ENCODE measurements at places on chromosomes 16 and 17.

DNA sequence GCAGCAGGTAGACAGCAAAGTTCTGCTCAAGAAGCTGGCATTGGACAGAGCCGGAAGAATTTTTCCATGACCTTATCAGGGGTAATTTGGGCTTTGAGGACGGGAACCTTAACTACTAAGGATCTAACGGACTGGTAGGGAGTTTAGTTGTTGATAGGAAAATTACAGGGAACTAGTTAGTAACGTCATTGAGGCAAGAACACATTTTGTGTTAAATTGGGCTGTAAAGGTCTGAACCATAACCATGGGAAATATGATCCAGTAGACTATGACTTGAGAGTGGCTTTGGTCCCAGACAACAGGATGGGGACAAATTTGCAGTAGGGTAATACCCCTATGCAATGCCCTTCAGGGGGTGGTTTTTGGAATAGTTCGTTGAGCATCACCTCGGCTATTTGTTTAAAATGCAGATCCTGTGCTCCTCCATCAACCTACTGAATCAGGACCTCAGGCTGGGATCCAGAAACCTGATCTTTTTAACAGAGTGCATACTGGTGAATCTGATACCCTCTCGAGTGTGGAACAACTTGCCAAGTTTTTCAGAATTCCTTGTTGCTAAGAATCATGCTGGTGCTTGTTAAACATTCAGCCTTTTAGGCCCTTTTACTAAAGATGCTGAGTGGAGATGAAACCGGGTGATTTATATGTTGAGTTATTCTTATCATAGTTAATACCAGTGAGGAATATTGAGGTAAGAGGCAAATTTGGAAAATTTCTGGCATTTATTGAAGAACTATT lies 255.1 kb downstream of the MAP2K6 start:
- no peak overlapping the region for H3K4me3 ChIP-seq
- no peak overlapping the region for H3K27ac ChIP-seq
- DNase-seq: no peak
- H3K4me1 ChIP-seq: no peaks in the 10 kb centered on the region

GRCh38 chr16:79895053-79895916 lies 294.7 kb upstream of the MAF start:
- H3K27me3 ChIP-seq: no peaks in the 10 kb centered on the region
- no peaks in the 10 kb centered on the region for H3K36me3 ChIP-seq
- no peak for DNase-seq
- H3K27ac ChIP-seq: no peak overlapping the region
- peaks cover 3% of the 10 kb centered on the region for H3K4me1 ChIP-seq

- no peak for DNase-seq
- no peak overlapping the region for H3K4me3 ChIP-seq
- peaks cover 22% of the 10 kb centered on the region for H3K4me1 ChIP-seq
- H3K27me3 ChIP-seq: peaks cover 21% of the 10 kb centered on the region
- no peak overlapping the region for H3K27ac ChIP-seq
- H3K36me3 ChIP-seq: no peaks in the 10 kb centered on the region
Observed at GRCh38 chr17:36702636-36703035, 101.3 kb downstream of the MRM1 start.

GRCh38 chr16:50238868-50239301 lies 27.5 kb upstream of the ADCY7 start:
- no peak overlapping the region for H3K4me3 ChIP-seq
- peaks cover 2% of the 10 kb centered on the region for H3K4me1 ChIP-seq
- DNase-seq: no peak
- H3K36me3 ChIP-seq: no peaks in the 10 kb centered on the region
- no peak overlapping the region for H3K27ac ChIP-seq
- no peaks in the 10 kb centered on the region for H3K27me3 ChIP-seq

GRCh38 chr16:28573738-28574718 lies 20.3 kb downstream of the SGF29 start:
- H3K36me3 ChIP-seq: no peaks in the 10 kb centered on the region
- peaks cover 5% of the 10 kb centered on the region for H3K27me3 ChIP-seq
- peaks cover 20% of the 10 kb centered on the region for H3K4me1 ChIP-seq
- H3K27ac ChIP-seq: no peak overlapping the region
- H3K4me3 ChIP-seq: no peak overlapping the region

- H3K4me3 ChIP-seq: no peak overlapping the region
- H3K27ac ChIP-seq: no peak overlapping the region
- H3K36me3 ChIP-seq: peaks cover 12% of the 10 kb centered on the region
- H3K4me1 ChIP-seq: peaks cover 8% of the 10 kb centered on the region
- no peaks in the 10 kb centered on the region for H3K27me3 ChIP-seq
Observed at GRCh38 chr17:64192589-64192988, 62.6 kb upstream of the ERN1 start.

DNA sequence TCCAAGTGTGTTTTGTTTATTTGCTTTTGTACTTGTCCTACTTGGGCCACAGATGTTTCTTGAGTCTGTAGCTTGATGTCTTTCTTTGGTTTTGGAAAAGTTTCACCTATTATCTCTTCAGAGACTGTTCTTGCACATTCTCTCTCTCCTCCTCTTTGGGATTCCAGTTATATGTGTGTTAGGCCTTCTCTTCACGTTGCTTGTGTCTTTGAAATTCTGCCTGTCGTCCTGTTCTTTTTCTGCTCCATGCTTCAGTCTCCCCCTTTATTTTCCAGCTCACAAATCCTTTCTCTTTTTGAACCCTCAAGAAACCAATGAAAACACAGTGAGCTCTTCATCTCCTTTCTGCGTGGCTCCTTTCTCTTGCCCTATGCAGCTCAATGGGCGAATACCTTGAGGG lies 7.9 kb downstream of the VPS35L start:
- H3K4me1 ChIP-seq: no peaks in the 10 kb centered on the region
- no peak overlapping the region for H3K27ac ChIP-seq
- H3K4me3 ChIP-seq: no peak overlapping the region
- no peaks in the 10 kb centered on the region for H3K27me3 ChIP-seq
- no peak for DNase-seq

- peaks cover 10% of the 10 kb centered on the region for H3K36me3 ChIP-seq
- DNase-seq: no peak
- H3K4me1 ChIP-seq: no peaks in the 10 kb centered on the region
- H3K27me3 ChIP-seq: peaks cover 2% of the 10 kb centered on the region
Observed at GRCh38 chr17:7676533-7676932, 10.8 kb downstream of the TP53 start.

DNA sequence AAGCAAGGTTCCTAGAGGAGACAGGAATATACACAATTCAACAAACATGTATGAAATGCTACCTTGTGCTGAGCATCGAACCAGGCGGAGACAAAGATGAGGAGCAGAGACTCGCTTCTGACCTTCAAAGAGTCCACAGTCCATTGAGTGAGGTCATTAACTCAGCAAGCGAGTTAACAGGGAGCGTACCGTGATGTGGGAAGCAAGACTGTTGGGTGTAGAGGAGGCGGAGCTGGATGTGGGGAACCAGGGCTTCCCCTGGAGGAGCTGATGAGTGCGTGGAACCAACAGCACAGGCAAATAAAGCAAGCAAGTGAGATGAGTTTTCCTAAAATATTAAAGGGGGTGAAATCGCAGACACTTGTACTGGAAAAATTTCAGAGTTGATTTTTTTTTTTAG lies 65.0 kb downstream of the NXN start:
- H3K36me3 ChIP-seq: peaks cover 17% of the 10 kb centered on the region
- peaks cover 9% of the 10 kb centered on the region for H3K27me3 ChIP-seq
- DNase-seq: no peak
- peak overlapping the region; percentile 74 for H3K27ac ChIP-seq

DNA sequence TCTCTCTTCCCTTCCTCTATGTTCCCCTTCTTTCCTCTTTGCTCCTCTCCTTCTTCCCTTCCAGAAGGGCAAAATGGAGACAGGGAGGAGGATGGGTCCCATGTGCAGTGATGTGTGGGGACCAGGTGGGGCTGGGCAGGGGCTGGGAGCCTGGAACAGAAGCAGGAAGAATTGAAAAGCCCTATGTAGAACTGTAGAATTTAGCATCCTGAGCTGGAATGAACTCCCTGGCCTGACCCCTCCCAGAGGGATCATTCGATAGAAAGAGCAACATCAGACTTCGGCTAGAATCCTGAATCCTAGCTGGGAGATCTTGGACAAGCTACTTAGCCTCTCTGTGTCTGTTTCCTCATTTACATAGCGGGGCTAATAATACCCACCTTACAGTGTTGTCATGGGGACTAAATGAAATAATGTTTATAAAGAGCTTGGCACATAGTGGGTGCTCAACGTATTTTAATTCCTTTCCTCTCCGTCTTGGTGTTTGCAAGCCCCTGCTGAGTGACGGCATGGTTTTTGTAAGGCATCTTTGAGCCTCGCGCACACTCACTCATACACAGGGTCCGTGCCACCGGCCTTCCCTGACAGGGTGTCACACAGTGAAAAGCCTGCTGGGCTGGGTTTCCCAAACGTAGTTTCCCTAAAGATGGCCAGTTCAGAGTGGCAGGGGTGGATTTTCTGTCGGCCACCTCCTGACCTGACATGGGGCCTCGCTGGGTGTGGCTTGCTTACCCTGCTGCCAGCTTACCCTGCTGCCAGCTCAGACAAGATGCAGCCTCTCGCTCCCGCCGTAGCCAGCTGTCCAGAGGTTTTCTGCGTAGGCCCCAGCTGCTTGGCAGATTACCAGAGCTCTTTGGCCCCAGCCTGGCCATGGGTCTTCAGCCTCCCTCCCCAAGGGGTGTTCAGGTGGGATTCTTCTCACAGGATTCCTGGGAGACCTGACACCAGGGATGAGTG lies 6.1 kb upstream of the ARHGAP23 start:
- H3K4me3 ChIP-seq: peak overlapping the region; percentile 68
- H3K4me1 ChIP-seq: peaks cover 7% of the 10 kb centered on the region
- no peaks in the 10 kb centered on the region for H3K36me3 ChIP-seq
- H3K27ac ChIP-seq: no peak overlapping the region

- H3K36me3 ChIP-seq: no peaks in the 10 kb centered on the region
- H3K4me1 ChIP-seq: peaks cover 46% of the 10 kb centered on the region
- DNase-seq: no peak
- H3K27ac ChIP-seq: no peak overlapping the region
- peaks cover 5% of the 10 kb centered on the region for H3K27me3 ChIP-seq
- no peak overlapping the region for H3K4me3 ChIP-seq
Observed at GRCh38 chr16:75343941-75344340, 89.4 kb downstream of the CFDP1 start.

All from glutamatergic neuron (in vitro differentiated cells).